ENCODE measurements at places on chromosomes 7 and 10.

DNA sequence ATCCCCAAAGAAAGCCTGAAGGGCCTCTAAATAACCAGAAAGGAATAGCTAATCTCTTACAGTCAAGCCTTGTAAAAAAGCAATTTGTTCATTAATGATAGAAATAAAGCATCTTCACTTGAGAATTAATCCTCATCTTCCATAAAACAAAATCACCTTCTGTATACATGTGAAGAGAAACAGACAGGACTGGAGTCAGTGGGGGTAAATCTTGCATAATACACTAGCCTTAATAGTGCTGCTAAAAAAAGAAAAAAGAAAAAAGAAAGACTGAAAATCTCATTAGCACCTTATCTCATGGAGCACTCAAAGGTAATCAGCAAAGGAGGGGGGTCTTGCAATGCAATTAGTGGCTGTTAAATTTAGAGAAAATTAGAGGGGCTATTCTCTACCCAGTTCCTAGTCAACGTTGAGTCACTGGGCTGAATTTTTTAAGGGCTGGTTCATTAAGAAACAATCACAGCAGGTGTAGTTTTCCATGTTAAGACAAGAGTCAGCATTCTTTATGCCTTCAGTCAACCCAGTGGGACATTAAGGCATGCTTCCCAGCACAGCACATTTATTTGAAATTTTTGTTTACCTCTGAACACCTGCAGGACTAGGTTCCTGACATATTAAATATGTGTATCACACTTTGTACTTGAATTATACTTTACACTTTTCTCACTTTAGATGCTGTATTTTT is 1455.7 kb upstream of the CELF2 start:
- peak; percentile 70 for DNase-seq

DNA sequence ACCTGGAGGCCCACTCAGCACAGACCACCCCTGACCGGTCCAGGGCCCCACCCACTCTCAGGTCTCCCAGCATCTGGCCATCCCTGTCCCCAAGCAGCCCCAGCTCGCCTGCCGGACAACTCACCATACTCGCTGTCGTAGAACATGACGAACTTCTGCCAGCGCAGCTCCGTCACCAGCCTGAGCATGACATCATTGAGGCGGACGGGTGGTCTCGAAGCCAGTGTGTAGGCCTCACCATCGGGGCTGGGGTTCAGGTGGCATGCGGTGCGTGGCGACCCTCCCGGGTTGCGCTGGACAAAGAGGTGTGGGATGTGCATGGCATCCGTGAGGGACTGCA is 160.4 kb downstream of the GRID1 start:
- DNase-seq, result no peak

DNA sequence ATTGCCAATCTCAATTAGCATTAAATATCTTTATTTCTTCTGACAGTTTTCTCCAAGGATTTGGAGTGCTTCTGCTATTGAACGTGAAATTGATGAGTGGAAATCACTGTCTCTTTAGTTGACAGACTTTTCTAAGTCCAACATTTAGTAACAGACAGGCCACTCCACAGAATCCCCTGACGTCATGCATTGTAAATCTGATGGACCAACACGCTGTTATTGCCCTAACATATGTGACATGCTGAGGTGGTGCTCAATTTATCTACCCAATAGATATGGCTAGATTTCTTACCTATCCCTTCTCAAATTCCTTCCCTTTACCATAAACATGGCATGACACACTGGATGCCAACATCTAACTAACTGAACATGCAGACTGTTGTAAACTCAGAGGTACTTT is 240.6 kb upstream of the DGKB start:
- no peak for DNase-seq

DNA sequence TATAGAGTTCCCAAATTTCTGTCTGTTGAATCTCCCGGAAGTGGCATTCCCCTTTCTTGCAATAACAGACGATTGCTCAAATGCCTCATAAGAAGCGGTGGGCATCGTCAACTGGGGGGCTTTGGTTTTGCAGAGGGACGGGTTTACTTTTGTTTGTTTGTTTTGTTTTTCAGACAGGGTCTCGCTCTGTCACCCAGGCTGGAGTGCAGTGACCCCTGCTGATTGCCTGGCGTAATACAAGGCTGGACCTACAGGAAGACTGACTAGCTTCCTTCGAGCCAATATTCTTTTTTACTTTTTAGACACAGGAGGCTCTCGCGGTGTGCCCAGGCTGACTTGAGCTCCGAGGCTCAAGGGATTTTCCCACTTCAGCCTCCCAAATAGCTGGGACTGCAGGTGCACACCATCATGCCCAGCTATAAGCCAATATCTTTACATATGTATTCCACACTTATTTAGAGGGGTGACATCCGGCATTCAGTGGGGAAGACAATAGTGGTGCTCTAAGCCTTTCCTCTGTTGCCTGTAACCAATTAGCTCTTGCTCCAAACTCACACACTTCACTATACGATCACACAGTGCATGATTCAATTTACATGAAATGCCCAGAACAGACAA is 58.1 kb downstream of the FHIP2A start:
- DNase-seq, result peak; percentile 66

GRCh38 chr7:75920431-75921161 is 5.6 kb downstream of the POR start:
- no peak for DNase-seq

DNA sequence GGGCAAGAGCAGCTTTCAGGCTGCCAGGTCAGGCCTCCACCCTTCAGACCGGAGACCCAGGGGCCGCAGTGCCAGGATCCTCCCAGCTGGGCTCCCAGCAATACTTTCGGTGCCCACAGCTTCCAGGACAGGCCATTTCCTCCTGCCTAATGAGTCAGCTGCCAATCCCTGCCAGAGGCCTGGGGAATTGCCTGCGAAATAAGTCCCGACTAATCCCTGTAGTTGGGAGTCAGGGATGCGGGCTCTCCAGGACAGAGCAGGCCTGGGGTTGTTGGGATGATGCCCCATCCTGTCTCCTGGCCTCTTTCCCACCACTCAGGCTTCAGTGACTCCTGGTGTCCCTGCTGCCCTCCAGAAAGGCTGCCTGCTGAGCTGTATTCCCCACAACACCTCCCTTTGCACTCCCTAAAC is 143.5 kb upstream of the UNC5B start:
- DNase-seq, result peak; percentile 44

GRCh38 chr7:55526770-55527169 is 45.5 kb downstream of the VOPP1 start:
- peak; percentile 85 for DNase-seq

- no peak for DNase-seq
Measured at GRCh38 chr7:46175221-46175620, 254.1 kb upstream of the IGFBP3 start.

GRCh38 chr10:33032654-33033151 is 74.7 kb upstream of the ITGB1 start:
- DNase-seq, result no peak

GRCh38 chr10:104230490-104230889 is 1.7 kb downstream of the CFAP43 start:
- no peak for DNase-seq

DNA sequence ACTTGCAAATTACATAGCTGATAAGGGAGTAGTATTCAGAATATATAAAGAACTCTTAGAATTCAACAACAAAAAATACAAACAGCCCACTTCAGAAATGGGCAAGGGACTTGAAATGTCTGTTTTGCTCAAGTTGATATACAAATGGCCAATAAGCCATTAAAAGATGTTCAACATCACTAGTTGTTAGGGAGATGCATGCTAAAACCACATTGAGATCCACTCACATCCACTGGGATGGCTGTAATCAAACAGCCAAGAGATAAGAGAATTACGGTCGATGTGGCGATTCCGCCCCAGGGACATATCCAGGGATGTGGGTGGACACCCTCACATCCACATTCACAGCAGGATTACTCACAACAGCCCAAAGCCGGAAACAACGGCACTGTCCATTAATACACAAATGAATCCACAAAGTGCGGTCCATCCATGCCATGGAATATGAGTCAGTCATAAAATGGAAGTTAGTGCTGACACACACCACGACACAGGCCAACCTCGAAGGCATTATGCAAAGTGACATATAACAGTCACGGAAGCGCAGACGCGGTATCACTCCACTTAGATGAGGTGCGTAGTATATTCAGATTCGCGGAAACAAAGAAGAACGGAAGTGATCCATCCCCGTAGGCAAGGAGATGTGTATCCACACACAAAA is 227.8 kb downstream of the DNAJB6 start:
- no peak for DNase-seq

- no peak for DNase-seq
Measured at GRCh38 chr10:5775685-5776084, 37.5 kb downstream of the GDI2 start.

GRCh38 chr7:102095321-102096011 is 191.2 kb upstream of the SH2B2 start:
- no peak for DNase-seq

- DNase-seq, result no peak
Measured at GRCh38 chr7:120933475-120933874, 17.1 kb upstream of the ING3 start.

GRCh38 chr10:119762805-119763798 is 37.3 kb downstream of the INPP5F start:
- DNase-seq, result peak; percentile 19

- DNase-seq, result no peak
Measured at GRCh38 chr7:42964849-42965805, 33.0 kb downstream of the MRPL32 start.

DNA sequence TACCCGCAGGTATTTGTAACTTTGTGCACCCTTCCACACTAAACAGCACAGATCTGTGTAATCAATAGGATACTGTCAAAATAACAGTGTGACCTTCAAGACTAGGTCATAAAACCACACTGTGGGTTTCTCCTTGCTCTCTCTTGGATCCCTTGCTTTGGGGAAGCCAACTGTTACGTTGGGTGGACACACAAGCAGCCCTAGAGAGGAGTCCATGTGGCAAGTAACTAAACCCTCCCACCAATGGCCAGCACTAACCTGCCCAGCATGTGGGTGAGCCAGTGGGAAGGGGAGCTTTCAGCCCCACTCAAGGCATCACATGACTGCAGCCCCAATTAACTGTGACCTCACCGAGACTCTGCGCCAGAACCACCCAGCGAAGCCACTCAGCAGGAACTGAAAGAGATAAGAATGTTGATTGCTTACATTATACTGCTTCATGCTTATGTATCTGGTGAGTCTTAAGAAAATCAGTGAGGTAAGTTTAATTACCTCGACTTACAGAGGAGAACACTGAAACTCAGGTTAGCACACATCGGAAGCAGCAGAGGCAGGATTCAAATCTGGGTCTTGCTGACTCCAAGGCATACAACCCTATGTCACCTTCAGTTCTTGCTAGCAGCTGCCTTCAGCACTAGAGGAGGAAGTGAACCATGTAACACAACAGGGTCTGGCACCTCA is 9.4 kb upstream of the ZC3HAV1 start:
- DNase-seq, result no peak

DNA sequence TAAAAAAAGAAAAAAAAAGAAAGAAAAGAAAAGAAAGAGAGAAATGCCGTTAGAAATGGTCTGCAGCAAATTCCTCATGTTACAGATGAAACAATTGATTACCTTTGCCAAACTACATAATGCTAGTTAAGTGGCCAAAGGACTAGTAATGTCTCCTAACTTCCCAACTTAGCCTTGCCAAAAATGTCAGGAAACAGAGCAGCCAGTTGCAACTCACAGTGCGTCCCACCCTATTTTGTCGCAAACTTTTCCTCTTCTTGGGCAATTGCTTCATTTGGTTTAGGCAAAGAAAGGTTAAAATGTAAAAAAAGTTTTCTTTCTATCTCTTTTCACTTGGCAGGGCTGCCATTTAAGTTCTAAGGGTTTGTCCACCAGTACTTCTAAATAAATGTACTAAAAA is 53.1 kb downstream of the APBB1IP start:
- no peak for DNase-seq

GRCh38 chr10:101922846-101923245 is 79.2 kb upstream of the KCNIP2 start:
- DNase-seq, result no peak

DNA sequence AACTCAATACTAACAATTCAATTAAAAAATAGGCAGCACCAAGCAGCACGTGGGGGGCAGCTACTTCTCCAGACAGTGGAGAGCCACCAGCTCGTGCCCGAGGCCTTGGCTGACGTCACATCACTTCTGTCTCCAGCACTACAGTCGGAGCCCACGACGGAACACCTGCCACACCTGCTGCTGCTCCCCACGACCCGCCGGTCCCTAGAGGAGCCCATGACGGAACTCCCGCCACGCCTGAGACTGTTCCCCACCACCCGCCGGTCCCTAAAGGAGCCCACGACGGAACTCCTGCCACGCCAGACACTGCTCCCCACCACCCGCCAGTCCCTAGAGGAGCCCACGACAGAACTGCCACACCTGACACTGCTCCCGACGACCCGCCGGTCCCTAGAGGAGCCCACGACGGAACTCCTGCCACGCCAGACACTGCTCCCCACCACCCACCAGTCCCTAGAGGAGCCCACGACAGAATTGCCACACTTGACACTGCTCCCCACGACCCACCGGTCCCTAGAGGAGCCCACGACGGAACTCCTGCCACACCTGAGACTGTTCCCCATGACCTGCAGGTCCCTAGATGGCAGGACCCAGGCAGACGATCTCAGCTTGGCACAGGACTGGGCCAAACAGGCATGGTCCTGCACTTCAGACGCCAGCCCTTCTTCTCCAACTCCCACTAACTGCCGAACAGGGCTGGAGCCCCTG is 258.0 kb downstream of the ELFN1 start:
- DNase-seq, result no peak

DNA sequence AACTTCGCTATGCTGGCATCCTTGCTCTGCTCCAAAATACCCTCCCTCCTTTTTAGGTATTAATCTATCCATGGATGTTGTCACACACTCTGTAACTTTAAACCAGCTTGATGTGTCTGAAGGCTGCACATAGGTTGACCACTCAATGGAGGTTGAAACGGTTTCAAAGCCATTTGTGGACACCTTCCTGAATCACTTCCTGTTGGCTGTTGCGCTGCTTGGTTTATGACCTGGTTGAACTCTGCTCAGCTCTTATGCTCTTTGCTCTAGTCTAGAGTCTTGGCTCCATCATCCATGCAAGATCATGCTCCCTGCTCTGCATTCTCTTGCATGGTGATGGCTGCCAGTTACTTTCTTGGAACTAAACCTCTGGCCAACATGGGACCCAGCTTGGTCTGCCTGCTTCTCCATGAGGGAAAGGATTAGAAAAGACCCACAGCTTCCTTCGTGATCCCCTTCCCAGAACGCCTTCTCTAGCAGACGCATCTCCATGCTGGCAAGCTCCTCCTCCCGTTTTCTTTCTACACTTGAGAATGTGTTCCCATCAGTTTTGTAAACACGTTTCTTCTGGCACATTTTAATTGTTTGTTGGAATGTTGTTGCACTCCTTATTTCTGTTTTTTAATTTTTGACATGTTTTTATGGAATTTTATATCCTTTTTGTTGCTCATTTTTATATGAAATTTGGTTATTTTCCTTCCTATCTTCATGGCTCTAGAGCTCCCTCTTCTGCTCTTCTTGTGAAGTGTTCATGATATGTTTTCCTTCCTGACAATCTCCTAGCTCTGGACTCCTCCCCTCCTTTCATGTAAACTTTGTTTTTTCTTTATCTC is 149.8 kb downstream of the XPNPEP1 start:
- peak; percentile 48 for DNase-seq

DNA sequence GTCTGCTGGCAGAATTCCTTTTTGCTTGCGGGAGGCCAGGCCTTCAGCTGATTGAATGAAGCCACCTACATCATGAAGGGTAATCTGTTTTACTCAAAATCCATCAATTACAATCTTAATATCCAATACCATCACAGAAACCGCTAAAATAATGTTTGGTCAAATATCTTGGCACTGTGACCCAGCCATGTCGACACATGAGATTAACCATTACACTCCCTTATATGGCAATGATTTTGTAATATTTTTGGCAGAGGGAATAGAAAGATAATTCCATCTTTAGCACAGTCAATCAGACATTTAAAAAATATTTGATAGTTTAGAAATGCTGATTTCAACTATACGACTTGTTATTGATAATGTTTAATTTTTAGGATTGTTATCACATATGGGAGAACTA is 36.5 kb upstream of the SLC39A12 start:
- no peak for DNase-seq

Measured in neural progenitor cell (in vitro differentiated cells).